ENCODE measurements at places on chromosomes 13 and 19.
A peak's percentile ranks its signal among the peaks of the same experiment; 100 is the strongest.

- DNase-seq = no peak
Measured at GRCh38 chr13:22693691-22694090, 487.1 kb upstream of the SGCG start.

GRCh38 chr13:33466262-33466661 is 180.7 kb upstream of the STARD13 start:
- DNase-seq = no peak

DNA sequence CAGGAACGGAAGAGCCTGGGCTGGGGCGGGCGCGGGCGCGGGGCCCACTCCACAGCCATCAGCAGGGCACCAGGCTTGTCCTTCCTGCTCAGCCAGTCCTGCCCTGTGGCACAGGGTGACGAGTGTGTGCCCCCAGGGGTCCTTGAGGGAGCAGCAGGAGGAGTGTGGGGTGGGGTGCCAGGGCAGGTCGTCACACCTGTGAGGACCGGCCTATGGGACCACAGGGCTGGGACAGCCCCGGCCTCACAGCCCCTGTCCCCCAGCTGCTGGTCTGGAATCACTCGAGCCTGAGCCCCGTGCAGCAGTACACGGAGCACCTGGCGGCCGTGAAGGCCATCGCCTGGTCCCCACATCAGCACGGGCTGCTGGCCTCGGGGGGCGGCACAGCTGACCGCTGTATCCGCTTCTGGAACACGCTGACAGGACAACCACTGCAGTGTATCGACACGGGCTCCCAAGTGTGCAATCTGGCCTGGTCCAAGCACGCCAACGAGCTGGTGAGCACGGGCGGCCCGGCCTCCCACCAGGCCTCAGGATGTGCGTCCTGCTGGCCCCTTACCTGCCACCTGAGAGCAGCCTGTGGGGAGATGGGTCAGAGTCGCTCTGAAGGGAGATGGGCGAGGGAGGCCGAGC is 6.7 kb upstream of the TEKTIP1 start:
- no peak for DNase-seq

DNA sequence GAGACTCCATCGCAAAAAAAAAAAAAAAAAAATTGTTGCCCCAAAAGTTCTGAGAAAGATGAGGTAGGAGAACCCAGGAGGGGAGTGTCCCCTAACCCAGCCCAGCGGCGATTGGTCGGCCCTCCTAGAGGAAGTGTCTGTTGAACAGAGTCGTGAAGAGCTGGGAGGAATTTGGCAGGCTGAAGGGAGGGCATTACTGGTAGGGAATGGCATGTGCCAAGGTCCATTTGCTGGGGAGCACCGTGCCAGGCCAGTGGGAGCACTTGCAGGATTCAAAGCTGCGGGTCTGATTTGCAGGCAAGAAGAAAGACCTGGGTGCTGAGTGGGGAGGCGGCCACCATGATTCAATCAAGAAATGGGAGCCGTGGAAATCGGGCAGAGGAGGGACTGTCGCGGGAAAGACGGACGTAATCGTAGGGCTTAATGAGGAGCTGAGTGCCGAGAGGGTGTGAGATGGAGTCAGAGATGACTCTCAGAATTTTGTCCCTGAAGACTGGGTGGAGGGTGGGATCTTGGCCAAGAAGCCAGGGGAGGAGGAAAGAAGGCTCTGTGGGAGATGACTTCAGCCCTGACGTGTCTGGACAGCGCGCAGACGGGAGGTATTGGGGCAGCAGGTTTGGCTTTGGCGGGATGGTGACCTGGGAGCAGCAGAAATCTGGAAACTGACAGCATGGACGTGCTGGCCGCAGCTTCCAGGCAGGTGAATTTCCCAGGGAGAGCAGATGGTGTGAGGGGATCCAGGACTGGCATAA is 15.4 kb downstream of the CERS4 start:
- DNase-seq = no peak

- DNase-seq = no peak
Measured at GRCh38 chr13:102354011-102354410, 47.8 kb downstream of the FGF14 start.

- DNase-seq = peak; percentile 2
Measured at GRCh38 chr19:16778796-16779411, 50.3 kb upstream of the SIN3B start.

DNA sequence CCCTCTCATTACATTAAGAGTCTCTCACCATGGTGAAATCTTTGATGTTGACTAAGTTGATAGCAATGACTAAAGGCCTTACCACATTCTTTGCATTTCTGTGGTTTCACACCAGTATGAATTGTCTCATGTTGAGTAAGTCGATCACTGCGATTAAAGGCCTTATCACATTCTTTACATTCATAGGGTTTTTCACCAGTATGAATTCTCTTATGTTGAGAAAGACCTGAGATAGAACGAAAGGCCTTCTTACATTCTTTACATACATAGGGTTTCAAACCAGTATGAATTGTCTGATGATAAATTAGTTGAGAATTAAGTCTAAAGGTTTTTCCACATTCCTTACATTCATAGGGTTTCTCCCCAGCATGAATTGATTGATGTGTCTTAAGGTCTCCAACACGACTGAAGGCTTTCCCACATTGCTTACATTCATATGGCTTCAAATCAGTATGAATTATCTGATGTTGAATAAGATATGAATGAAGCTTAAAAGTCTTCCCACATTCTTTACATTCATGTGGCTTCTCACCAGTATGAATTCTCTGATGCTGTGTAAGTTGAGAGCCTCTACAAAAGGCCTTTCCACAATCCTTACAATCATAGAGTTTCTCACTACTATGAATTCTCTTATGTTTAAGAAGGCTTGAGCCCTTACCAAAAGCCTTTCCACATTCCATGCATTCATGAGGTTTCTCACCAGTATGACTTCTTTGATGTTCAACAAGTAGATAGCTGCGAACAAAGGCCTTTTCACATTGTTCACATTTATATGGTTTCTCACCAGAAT is 45.6 kb downstream of the ZNF283 start:
- DNase-seq = no peak

DNA sequence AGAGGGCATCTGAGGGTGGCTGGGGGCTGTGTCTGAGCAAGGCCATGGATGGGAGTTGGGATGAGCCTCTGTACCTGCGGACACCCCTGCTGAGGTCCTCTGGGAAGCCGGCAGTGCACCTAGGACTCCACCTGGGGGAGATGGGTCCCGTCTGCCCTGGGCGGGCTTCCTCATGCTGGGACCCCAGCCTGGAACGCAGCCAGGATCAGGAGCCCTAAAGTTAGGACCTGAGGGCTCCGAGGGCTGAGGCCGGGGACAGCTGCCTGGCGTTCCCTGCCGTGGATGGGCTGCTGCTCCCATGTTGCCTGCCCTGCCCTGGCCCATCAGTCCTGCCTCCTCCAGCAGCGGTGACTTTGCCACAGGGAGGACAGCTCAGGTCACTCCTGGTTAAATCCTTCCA is 26.1 kb downstream of the CRTC1 start:
- DNase-seq = no peak

DNA sequence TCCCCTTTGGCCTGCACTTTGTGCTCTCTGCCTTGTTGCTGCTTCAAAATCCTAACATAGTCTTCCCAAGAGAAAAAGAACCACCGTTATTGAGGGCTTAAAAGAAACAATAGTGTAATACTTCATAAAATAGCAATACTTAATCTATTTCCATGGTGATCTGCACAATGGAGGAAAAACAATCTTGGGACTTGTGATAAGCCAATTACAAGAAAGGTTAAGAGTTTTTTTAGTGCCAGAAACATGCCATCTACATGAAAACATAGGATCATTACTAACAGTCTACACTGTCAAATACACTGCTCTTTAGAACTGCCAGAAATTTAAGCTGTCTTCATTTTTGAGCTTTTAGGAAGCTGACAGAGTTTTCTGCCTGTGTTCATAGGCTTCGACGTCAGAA is 54.1 kb upstream of the MAB21L1 start:
- no peak for DNase-seq

GRCh38 chr13:100625447-100625846 is 36.9 kb upstream of the GGACT start:
- DNase-seq = no peak

- no peak for DNase-seq
Measured at GRCh38 chr13:20869540-20869939, 33.0 kb downstream of the XPO4 start.
